ENCODE measurements at places on chromosomes 11 and 22. TPM values are rescaled to one million over a fixed set of nuclear protein-coding genes. Genes with fewer than 3 reads are reported as not detected.

The OR5A1 gene
- total RNA-seq: not detected

DNA sequence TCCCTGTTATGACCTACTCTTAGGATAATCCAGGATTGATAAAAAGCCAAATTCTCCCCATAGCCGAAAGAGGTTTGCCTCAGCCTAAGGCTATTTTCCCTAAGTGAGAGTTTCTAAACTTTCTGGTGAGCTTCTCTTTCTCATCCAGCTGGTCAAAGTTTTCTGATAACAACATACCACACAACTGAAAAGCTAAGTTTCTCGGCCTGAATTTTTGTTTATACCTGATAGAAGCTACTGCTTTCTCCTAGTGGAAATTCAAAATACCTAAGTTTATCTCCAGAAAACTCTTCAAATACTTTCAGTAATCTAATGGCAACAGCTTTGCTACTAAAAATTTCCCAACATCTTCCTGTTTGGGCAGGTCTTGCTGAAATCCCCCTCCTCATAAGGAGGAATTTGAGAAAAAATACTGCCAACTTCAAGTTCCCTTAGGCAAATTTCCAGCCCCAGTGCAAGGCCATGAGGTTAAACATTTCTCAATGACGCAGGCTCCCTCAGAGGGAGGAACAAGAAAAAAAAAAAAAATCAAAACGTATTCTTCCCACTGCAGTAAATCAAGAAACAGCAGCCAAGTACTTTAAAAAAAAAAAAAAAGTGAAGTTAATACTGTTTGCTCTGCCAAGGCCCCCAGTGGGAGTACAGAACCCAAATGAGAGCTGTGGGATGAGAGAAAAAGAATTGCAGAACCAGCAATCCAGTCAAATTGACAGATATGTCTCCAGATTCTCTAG, 127.0 kb downstream of the MRTFA start:
- DNase-seq: no peak

DNA sequence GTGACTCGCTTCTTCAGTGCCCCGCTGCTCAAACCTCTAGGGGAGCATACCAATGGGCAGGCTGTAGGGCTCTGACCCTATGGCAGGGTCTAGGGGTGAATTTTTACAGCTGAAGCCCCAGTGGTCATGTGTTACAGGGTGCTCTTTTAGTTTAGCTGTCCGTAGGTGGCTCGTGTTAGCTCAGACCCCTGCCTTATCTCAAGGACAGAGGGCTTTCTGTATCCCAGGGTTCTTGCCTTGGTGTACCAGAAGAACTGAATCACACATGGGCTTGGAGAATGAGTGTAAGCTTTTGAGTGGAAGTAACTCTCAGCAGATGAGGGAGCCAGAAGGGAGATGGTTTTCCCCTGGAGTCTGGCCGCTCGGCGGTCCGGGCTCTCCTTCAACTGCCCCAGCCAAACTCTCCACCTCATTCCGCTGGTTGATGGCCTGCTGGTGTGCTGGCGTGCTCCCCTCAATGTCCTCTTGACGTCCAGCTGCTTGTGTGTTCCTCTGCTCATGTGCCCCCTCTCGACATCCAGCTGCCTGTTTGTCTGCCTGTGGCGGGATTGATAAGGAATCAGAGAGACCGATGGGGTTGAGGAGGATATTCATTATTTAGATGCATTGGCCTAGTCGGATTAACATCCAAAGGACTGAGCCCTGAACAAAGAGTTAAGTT, 37.5 kb downstream of the BIRC2 start:
- no peak for DNase-seq

The BDNF gene
- 0.07 TPM for total RNA-seq

The SLC5A4 gene
- total RNA-seq: 0.23 TPM

DNA sequence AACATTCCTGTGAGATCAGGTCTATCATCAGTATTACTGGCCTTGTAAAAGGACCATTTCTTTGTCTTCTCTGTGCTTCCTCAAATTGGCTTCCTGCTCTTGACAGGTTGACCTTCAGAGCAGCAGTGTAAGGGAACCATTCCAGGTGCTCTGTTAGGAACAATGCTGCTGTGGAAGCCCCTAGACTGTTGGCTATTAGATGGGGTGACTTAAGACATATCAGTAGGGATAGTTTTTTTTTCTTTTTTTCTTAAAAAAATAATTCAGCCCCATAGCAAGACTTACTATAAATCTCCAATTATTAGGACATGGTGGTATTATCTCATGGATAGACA, 37.6 kb downstream of the COA4 start:
- DNase-seq: no peak

- no peak for DNase-seq
These were observed 18.1 kb downstream of the JHY start for GRCh38 chr11:122900587-122901202.

The GRIA4 gene
- 2.9 TPM for total RNA-seq

DNA sequence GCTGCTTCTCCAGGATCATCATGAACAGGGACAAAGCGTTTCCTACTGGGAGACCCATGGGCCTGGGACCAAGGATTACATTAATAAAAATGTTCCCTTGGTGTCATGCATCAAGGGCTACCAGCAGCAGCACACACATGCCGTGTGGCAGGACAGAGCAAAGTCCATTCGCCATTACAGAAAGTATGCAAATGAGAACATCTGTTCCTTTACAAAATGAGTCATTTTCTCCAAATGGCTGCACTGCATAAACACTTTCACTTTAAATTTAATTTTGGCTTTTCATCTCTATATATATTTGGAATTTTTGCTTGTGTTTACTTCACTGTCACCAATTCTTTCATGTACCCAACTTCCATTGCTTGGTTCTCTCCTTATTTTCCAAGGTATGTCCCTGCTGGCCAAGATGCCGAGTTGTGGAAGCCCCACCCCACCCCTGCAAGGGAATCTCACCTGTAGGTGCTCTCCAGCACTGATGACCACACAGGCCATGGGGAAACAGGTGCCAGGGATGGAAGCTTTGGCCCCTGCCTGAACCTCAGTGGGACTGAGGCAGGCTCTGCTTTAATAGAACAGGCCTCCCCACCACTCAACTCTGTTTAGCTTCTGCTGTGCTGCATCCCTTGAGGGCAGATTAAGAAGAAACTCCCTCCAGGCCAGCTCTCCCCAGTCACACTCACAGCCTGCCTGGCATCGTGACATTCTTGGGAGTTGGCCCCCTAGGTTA, 15.6 kb upstream of the GNAZ start:
- DNase-seq: no peak

DNA sequence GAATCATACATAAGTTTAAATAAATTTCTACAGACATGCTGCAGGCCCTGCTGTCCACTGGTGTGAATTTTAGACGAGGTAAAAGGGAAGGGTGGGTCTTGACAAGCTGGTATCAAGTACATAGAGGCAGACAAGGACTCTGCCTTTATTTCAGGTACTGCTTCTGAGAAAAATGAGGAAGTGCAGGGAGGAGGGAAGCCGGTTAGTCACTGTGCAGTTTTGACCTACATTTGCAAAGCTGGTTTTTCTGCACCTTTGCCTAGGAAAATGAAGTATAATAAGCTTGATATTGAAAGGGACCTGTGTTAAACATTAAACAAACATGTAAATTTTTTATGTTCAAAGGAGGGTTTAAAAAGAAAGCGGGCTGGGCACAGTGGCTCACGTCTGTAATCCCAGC, 24.6 kb downstream of the TMEM45B start:
- DNase-seq: no peak

GRCh38 chr11:130719220-130719915, 196.9 kb downstream of the SNX19 start:
- no peak for DNase-seq

DNA sequence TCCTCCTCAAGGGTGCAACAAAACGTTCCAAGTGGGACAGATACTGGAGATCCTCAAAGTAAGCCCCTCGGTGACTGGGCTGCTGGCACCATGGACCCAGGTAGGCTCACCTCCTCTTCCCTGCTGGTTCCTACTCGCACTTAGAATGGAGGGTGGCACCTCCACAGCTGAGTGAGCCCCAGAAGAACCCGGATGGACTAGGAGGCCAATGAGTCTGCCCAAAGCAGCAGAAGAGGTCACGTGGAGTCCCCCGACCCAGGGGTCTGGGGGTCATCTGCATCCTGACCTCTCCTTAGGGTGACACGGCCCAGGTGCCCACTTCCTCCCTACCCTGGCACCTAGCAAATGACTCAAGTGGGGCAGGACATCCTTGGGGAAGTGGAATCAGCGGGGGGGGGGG, 4.4 kb downstream of the APOL1 start:
- no peak for DNase-seq

DNA sequence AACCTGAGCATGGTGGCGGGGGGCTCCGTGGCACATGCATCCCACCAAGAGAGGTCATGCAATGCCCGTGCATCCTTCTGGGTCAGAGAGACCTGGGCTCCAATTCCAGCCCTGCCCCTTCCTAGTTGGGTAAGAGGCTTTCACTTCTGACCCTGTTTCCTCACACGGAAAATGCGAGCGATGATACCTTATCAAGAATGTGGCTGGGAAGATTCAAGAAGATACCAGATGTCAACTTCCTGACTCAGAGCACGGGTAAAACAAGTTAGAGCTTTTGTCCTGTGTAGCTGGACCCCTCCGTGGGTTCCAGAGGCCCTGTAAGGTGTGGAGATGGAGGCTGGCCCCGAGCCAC, 8.7 kb upstream of the DGKZ start:
- no peak for DNase-seq

Data from neural crest cell (in vitro differentiated cells).